Activated naive CD4-positive, alpha-beta T cell treated with anti-CD3 and anti-CD28 coated beads, Interleukin-2, amount 10 ng/mL, durations not matched to agents 7 days and 5 days (primary cell): ENCODE measurements at places on chromosomes 5 and 9.

GRCh38 chr9:14212077-14212476 is 101.9 kb downstream of the NFIB start:
- DNase-seq, result no peak

- DNase-seq, result no peak
Observed at GRCh38 chr5:36447776-36448175, 146.1 kb upstream of the RANBP3L start.

DNA sequence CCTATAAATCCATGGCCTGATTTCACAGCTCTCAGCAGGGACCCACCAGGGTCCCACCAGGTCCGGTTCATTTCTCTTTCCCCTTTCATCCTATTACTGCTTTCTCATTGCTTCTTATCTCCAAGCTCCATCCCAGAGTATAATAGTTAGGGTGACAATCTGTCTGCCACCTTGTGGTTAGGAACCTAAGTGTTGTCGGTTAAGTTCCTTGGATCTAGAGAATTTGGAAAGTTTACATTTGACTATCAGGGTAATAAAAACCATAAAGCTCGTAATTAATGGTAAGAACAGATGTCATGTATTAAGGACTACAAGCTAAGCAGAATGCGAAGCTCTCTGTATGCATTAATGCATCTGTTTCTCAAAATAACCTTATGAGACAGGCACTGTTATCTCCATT is 259.1 kb downstream of the SH3GL2 start:
- no peak for DNase-seq

DNA sequence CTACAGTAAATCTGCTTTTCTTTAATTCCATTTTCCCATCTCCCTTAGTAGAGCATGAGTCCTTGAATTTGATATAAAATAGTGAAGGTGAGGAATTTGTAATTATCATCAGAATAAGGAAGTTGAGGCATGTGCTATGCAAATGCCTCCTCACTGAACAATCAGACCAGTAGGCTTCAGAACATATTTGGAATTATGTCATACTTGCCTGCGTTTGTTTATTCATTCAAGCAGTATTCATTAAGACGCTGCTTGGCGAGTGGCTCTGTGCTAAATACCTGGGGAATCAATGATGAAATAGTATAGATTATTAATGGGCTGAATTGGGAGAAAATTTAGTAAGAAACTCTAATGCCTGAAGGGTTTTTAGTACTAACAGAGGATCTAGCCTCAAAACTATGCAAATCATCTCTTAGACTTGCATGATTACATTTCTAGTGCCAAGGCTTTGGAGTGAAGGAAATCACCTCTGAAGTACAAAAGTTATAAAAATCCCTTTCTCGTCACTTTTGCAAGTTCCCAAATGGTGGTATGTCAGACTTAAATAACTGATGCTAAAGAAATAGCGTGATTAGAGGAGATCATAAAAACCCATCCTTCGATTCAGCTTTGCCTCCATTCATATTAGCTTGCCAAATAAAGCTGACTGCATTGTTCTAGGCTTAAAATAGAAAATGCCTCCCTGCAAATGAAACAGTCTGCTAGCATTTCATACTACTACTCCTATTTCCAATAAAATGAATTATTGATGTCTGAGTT is 141.7 kb downstream of the PCSK5 start:
- DNase-seq, result no peak

GRCh38 chr5:146232223-146232622 is 28.8 kb downstream of the RBM27 start:
- no peak for DNase-seq

GRCh38 chr5:146048994-146049703 is 56.2 kb downstream of the PLAC8L1 start:
- DNase-seq, result no peak

DNA sequence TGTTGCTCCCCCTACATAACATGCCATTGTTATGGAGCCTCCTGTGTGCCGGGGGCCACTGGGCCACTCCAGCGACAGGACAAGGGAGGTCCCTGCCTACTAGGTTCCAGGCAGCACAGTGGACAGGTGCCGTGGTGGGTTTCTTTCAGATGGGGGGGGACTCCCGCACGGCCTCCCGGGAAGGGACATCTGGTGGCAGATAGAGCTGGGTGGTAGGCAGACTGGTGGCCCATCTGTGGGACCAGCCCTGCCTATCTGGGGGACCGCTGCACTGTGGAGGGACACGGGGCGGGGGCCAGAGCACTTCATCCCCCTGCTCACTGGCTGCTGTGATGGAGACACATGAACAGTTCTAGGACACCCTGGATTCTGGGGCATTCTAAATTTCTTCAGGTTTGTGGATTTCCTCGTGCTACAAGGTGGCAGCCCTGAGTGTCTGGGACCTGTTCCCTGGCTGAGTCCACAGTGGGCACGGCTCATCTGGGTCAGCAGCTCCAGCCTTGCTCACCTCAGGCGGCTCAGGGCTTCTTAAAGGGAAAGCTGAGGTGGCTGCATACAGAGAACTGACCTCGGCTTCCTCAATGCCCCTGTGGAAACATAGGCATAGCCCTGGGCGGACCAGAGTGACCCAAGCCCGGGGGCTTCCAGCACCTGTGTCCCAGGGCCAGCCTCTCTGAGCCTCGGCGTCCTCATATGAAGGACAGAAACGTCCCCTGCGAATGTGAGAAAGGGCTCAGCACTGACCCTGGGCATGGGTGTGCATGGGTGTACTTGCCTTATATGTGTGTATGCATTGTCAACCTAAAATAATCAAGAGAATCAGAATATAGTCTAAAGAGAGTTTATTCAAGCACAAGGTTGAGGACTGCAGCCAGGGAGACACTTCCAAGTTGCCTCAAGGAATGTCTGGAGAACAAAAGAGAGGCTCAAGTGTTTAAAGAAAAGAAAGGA is 22.5 kb downstream of the FGD3 start:
- DNase-seq, result no peak

GRCh38 chr9:93670208-93671019 is 94.0 kb downstream of the PHF2 start:
- no peak for DNase-seq

DNA sequence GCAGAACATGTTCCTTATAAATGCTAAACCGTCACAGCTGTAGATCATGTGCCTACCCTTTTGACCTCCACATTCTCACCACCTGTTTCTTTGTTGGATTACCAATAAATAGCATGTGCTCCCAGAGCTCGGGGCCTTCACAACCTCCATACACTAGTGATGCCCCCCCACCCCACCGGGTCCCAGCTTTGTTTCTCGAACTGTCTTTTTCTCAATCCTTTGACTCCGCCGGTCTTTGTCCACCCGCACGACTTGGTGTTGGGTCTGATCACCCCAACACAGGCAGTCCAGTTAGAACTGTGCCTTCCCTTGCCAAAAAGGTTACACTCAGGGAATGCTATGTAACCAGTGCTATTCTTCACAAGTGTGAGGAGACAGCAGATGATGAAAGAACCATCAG is 485.9 kb upstream of the C9orf72 start:
- DNase-seq, result no peak

DNA sequence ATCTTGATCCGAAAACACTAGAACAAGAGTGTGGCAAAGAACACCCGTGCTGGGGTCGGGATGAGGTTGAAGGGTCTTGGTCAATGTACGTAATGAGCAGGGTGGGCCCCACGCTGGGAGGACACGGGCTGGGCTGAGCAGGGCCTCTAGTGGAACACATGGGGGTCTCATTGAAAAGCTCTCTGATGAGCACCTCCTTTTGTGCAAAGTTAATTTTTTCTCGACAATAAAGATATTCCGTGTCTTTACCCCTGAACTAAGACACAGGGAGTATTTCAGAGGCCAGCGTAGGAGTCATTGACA is 8.0 kb downstream of the UCK1 start:
- no peak for DNase-seq

GRCh38 chr5:125486634-125487033 is 740.2 kb upstream of the ZNF608 start:
- no peak for DNase-seq

GRCh38 chr9:125761676-125762450 is 14.7 kb downstream of the PBX3 start:
- no peak for DNase-seq

- DNase-seq, result no peak
Observed at GRCh38 chr5:115873392-115873791, 31.7 kb downstream of the AP3S1 start.

DNA sequence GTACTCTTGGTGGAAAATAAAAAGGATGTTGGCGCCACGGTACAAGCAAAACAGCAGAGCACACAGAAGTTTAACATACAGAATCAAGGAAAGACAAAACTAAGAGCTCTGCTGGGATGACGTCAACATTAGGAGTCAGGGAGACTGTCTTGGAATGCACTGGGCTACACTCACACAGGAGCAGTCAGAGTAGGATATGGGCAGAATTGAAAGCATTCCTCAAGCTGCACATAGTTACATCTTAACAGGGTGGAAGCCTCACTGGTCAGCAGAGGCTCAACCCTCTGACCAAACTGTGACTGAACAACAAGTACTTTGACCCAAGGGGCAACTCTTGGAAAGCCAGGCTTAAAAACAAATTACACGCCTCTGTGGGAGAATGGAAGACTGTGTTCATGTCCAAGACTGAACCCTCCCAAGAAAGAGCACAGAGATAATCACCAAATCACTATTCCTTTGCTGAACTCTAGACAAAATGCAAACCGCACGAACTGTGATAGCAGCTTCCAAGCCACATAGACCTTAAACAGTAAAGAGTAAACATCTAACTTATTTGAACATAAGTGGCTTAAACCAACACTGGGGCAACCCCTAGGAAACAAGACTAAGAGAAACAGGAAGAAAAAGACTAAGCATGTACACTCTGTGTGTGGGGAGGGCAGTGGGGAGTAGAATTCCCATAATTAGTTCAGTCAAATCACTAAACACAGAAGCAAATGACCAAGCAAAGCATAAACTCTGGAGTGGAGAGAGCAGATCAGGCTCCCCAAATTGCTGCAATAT is 772.7 kb downstream of the PRELID2 start:
- no peak for DNase-seq

DNA sequence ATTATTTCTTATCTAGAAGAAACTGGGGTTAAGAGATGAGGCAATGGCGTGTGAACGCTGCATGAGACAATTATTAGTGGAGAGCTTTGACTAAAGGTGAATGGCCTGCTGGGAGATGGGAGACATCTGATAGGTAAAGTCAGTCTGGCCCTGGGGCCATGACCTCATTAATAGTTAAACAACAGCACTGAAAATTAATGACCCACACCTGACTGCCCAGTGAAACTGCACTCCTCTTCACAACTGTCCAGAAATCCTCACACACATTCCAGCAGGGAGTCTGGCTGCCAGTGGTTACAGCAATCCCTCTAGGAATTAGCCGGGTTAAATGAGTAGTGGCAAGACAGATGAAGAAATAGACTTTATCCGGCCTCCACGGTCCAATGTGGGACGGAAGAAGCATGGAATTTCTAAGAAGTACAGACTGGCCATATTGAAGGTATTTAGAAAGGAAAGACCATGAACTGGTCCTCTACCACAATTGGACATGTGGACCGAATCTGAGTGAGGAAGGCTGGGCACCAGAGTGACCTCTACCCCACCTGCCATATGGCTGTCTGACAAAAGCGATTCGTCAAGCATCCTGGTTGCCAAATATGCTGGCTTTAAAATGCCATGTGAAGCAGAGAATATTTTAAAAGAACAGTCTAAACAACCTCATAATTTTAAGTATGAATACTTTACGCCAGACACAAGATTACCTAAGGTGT is 138.4 kb downstream of the EFNA5 start:
- no peak for DNase-seq

DNA sequence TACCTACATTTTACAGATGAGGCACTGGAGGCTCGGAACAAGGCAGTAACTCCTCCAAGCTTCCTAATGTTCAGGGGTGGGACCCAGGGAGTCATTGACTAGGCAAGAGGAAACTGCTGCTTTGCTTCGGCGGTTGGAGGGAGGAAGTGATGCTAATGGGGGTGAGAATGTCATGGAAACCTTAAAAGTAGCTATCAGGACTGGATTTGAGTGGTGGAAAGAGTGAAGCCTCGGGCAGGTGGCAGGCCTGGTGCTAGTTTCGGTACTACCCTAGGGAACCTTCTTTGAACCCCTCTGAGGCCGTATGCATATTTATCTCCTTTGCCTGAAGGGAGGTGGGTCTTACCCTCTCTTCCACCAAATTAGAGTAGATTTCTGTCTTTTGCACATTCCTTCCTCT is 1.6 kb downstream of the BSPRY start:
- peak; percentile 43 for DNase-seq

- no peak for DNase-seq
Observed at GRCh38 chr5:41778410-41778809, 91.8 kb downstream of the OXCT1 start.

DNA sequence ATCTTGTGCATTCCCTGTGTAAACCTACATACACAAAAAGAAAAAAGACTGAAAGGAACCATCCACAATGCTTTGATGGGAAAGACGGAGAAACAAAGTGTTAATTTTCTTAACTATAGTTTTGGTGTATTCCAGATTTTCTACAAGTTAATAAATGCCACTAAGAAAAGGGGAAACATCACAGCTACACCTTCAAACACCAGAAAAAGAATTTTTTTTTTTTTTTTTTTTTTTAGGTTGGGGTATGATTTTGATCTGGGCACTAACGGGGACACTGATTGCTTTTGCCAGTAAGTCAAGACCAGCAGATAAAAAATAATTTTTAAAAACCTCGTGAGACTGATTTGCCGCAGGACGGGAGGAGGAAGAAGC is 334 bp upstream of the THG1L start:
- DNase-seq, result no peak

DNA sequence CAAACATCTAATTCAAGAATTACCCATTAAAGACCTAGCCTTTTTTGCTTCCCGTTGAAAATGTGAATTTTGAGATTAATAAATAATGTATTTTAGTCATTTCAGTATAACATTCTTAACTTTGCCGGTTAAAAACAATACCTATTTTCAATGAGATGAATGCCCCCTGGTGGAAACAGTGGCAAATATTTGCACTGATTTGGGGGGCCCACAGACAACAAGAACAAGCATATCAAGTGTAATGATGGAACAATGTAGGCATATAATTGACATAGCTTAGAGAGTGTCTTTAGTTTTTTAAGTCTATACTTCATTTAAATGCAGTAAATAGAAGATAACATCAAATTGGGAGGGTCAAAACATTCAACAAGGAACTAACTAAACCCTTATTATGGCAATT is 111.9 kb downstream of the NTRK2 start:
- no peak for DNase-seq
